ENCODE measurements at places on chromosomes 16 and 17.

- no peak for DNase-seq
Measured at GRCh38 chr17:15882058-15882720, 62.7 kb upstream of the ADORA2B start.

DNA sequence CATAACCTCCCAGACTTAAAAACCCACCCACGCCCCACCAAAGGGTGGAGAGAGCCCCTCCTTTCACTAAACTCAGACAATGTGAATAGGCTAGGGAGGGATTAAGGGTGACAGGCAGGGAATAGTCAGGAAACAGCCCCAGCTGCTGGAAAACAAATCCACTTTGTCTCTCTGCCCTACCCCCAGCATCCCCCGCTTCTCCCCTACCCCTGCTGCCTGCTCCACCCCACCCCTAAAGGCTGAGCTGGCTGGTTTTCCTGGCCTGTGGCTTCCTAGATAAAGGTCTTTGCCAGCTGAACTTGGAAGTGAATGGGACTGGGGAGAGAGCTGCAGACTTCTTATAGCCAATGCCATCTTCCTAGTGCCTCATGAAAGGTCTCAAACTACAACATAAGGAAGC is 15.0 kb downstream of the CAVIN1 start:
- peak; percentile 73 for DNase-seq

DNA sequence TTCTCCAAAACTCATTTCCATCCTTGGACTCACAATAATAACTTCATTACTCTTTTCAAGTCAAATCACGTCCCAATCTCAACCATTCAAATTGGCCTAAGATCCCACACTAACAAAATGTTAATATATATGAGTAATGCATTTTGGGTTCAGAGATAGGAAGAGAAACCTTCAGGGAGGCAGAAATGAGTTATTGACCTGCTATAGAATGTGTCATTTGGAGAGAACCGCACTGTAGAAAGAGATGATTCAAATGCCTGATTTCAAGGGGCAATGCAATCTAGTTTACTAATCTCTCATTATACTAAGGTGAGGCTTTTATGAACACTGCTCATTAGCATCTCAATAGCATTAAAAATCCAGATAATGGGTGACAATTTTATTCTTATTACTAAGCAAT is 1595.0 kb upstream of the GOT2 start:
- no peak for DNase-seq

- no peak for DNase-seq
Measured at GRCh38 chr16:17607075-17607509, 136.3 kb upstream of the XYLT1 start.

DNA sequence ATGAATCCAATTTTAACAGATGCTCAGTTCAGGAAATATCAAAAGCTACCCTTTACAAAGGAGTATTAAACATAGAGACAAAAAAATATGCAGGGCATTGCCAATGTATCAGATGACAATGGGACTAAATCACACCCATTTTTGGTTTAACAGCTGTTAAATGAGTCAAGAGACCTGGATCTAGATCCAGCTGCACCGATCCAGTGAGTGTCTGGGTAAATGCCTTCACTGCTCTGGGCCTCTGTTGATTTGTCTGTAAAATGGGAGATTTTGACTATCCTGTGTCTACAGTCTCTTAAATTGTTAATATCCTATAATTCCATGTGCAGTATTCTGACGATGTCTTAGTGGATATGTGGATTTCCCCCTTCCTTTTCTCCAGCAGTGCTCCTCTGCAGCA is 16.4 kb downstream of the KRT23 start:
- no peak for DNase-seq

GRCh38 chr17:12641084-12641483 is 24.6 kb upstream of the MYOCD start:
- no peak for DNase-seq

DNA sequence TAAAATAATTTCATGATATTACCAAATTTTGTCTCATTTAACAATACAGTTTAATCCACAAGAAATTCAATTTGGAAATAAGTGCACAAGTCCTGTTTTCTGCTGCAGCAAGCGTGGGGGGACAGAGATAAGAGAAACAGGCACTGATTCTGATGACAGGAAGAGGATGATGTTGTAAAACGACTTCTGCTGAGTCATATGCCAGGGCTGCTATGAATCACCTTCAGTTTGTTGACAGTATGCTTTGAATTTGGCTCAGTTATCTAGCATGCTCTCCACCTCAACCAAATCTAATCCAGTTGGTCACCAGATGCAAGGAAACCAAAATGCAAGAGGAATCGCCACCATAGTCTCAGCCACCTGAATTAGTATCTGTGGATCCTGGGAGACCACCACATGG is 244.1 kb upstream of the MON1B start:
- no peak for DNase-seq

- DNase-seq, result no peak
Measured at GRCh38 chr16:27238591-27238990, 30.0 kb downstream of the NSMCE1 start.

DNA sequence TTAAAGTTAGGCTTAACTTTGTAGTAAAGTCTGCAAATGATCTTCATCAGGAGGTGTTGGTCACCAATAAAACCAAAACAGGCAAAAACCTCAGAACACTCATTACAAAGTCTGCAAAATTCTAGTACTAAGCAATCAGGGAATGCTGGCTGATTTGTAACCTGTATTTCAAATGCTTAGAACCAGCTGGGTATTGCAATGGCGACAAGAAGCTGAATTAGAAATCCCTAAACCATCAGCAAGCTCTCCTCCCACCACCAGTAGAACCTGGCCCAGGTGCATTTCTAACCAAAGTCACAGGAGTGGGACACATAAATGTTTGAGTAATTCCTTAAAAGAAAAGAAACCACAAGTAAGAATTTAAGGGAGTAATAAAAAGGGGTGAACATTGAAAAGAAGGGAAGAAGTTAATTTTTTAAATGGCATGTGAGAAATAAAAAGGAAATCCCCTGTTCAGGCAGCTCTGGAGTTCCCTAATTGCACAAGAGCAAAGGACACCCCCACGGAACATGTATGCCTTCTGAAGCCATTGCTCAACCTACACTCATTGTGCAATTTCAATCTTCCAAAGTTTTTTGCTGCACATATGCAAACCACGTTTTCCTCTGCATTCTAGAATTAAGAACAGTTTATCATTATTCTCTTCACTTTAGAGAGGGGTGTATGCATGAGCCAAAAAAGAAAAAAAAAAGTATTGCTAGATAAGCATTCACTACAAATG is 102.9 kb downstream of the HIC1 start:
- DNase-seq, result no peak

GRCh38 chr16:50354629-50355456 is 13.9 kb downstream of the BRD7 start:
- no peak for DNase-seq

- DNase-seq, result no peak
Measured at GRCh38 chr16:78748220-78748929, 648.9 kb downstream of the WWOX start.

Measured in amygdala (tissue), 56 donors.